ENCODE measurements at places on chromosomes 3 and 15.

GRCh38 chr3:100606894-100607512, 2.4 kb upstream of the ADGRG7 start:
- no peak for DNase-seq

- DNase-seq: peak; percentile 24
These were observed at the start of gene PYGO1 for GRCh38 chr15:55588070-55588814. Gene PYGO1, minus strand, starts transcription at chr15:55588345. Its CDS starts 462 bp downstream, at chr15:55587883.

DNA sequence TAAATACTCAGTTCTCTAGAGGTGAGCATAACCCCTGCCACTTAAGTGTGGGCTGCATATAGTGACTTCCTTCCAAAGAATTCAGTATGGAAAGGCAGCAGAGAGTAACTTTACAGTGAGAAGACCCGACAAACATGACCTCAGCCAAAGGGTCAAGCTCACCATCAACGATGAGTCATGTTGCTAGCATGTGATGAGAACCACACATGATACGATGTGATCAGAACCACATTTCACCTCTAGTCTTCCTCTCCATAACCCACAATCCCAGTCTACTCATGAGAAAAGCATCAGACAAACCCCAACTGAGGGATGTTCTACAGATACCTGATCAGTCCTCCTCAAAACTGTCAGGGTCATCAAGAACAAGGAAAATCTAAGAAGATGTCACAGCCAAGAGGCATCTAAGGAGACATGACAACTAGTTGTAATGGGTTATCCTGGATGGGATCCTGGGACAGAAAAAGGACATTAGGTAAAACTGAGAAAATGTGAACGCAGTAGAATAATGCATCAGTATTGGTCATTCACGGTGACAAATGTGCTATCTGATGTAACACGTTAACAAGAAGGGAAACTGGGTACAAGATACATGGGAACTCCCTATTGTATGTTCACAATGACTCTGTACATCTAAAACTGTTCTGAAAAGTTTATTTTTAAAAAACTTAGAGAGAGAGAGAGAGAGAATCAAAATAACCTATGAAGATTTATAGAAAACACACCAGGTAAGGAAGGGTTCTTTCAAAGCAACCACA, 28.3 kb downstream of the SEC61A1 start:
- DNase-seq: peak; percentile 80

GRCh38 chr3:124221422-124221821, 229.5 kb upstream of the ROPN1 start:
- no peak for DNase-seq

- DNase-seq: no peak
These were observed 26.9 kb downstream of the SENP2 start for GRCh38 chr3:185613016-185613415.
